Suprapubic skin (tissue), 4 donors: ENCODE measurements at places on chromosomes 1 and 21. TPM values are rescaled to one million over a fixed set of nuclear protein-coding genes. Genes with fewer than 3 reads are reported as not detected.
A peak's percentile ranks its signal among the peaks of the same experiment; 100 is the strongest.

DNA sequence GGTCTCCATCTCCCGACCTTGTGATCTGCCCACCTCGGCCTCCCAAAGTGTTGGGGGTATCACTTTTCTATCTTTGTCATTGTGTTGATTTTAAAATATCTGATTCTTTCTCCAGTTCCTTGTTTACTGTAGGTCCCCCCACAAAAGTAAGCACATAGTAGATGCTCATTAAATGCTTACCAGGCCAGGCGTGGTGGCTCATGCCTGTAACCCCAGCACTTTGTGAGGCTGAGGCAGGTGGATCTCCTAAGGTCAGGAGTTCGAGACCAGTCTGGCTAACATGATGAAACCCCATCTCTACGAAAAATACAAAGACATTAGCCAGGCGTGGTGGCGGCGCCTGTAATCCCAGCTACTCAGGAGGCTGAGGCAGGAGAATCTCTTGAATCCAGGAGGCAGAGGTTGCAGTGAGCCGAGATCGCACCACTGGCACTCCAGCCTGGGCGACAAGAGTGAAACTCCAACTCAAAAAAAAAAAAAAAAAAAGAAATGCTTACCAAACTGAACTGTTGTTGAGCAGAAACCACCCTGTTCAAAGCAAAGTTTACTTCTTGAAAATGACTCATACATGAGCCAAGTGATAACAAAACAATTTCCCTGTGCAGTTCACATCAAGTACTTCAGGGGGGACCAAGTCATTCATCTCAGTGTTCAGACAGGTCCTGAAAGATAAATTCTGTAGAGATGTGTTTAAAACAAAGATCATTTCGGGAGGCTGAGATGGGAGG lies 24.3 kb upstream of the NID1 start:
- peak; percentile 9 for DNase-seq

OR2T3 gene
- total RNA-seq: not detected

HUNK gene
- 5.5 TPM for total RNA-seq

LTN1 gene
- total RNA-seq: 24.1 TPM

INKA2 gene
- total RNA-seq: 6.1 TPM
